ENCODE measurements at places on chromosomes 13 and 19.

GRCh38 chr19:16830679-16831078, 1.5 kb downstream of the SIN3B start:
- DNase-seq = no peak

DNA sequence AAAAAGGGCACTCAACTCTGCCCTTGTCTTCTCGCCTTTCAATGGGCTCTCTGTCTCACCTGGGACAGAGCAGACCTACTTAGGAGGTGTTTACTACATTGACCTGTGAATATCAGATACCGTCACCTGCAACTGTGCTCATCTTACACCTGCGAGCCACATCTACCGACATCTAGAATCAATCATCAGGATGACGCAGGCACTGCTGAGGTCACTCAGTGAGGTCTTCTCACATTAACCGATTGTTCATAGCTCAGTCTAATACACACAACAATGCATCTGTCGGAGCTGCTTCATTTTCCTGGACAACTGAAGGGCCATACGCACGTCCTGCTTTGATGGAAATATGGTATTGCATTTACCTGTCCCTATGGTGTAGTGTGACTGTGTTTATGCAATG, 211.9 kb downstream of the FGF9 start:
- no peak for DNase-seq

DNA sequence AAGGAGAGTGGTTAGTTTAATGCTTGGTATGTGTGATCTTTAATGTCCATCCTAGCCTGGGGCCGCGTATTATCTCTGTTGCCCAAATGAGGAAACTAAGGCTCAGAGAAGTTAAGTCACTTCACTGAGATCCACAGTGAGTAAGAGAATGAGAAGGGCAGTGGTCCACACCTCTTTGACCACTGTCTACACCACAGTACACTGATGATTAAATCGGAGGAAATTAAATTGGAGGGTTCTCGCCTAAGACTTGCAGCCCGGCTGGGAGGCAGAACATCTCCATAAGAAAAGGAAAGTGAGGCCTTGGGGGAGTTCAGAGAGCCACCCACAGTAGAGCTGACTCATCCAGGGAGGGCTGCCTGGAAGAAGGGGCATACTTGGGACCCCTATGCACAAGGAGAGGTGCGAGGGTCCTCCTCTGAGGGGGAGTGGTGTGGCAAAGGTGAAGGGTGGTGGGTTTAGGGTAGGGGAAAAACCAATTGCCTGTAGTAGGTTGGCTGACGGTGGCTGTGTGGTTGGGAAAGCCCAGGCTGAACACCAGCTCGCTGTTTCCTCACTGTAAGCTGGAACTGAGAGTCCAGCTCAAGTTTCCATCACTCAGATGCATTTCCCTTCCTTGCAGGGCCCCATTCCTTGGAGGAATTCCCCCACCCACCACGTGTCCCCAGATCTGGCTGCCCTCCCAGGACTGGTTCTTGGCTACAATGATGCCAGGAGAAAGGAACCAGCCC, 15.0 kb upstream of the DHRS12 start:
- no peak for DNase-seq

DNA sequence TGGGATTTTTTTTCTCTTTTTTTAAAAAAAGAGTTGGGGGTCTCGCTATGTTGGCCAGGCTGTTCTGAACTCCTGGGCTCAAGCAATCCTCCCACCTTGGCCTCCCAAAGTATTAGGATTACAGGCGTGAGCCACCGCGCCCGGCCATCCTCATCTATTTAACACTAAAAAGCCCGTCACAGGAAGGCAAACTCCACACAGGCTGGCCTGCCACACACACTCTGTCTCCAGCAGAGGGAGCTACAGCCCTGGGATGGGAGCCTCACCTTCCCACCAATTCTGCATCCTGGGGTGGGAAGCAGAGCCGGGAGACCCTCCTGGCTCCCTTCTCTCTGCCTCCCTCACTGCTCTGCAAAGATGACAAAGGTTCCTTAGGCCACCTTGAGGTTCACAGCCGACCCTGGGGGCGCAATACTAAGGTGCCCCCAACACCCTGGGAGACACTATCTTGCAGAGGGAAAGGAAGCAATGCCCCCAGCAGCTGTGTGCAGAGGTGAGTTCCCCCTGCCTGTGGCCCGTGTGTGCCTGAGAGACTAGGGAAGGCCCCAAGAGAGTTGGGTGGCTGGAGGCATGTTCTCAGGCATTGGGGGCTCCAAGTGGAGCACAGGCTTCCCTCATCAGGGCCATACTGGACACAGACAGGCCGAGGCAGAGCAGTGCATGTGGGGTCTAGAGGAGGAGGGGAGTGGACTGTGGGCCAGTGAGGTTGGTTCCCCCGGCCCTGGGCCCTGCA, 27.4 kb upstream of the TIMM44 start:
- DNase-seq = no peak

GRCh38 chr13:25659091-25659795, 287.5 kb downstream of the ATP8A2 start:
- no peak for DNase-seq

- no peak for DNase-seq
Measured at GRCh38 chr19:11295665-11296245, at the start of gene TSPAN16. TSPAN16 (plus strand) TSS chr19:11296160; CDS start chr19:11296298, 138 bp downstream.

DNA sequence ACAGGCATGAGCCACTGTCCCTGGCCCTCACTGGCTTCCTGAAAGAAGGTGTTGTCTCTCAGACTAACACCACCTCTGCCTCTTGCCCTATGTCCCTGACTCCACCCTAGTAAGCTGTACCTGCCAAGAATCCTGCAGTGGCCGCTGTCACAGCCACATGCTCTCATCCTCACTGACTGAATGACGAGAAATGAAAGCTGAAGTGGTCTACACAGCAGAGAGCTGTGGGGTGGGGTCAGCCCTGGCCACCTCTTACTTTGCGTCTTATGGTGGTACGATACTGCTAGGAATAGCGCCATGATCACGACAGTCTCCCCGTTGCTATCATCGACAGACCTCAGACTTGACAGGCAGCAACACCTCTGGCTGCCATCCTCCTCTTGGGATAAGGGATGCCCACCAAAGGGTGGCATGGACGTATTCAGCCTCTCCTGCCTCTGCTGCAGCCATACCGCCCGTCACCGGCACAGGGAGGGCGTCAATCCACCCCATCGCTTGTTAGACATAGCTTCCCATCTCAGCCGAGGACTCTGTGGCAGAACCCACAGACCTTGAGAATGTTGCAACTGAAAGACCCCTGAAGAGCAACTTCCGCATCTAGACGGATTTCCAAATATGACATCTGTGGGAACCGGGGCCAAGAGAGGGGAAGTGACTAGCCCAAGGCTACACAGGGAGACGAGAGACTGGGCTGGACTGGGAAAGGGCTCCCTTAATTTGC, 809 bp downstream of the MYO1F start:
- DNase-seq = no peak

DNA sequence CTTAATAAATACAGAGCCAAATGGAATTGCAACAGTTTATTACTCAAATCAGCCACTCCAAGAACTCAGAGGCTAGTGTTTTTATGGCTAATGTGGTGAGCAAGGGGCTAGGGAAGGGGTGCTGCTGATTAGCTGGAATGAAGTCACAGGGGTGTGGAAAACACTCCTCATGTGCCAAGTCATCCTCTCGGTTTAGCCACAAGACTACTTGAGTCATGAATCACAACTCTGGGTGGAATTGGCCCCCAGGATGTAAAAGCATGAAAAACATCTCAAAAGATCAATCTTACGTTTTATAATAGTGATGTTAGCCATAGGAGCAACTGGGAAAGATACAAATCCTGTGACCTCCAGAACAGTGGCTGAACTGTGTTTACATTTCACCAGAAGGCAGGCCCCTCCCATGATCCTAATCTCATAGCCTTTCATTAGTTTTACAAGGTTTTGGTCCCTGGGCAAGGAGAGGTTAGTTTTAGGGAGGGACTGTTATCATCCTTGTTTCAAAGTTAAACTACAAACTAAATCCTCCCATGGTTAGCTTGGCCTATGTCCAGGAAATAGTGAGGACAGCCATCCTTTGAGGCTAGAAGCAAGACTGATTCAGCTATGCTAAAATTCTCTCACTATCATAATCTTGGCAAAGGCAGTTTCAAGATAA, 2020.1 kb upstream of the PCDH20 start:
- DNase-seq = no peak

DNA sequence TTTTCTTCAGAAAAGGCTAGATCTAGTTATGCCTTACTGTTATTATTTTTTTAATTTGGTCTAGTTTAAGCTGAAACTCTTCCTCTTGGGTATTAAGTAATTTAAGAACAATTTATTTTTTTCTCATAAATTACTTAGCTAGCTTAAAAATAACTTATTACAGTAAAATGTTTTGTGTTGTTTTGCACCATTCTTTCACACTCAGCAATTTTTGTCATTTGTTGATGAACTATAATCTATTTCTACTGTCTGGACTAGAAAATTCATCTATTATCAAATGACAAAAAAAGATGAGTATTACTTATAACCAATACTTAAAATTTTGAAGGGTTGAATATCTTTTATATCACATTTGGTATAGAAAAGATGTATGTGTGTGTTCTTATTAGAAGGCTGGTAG, 1.6 kb upstream of the LPAR6 start:
- DNase-seq = no peak

GRCh38 chr19:6528544-6529121, 2.2 kb upstream of the TNFSF9 start:
- DNase-seq = no peak

DNA sequence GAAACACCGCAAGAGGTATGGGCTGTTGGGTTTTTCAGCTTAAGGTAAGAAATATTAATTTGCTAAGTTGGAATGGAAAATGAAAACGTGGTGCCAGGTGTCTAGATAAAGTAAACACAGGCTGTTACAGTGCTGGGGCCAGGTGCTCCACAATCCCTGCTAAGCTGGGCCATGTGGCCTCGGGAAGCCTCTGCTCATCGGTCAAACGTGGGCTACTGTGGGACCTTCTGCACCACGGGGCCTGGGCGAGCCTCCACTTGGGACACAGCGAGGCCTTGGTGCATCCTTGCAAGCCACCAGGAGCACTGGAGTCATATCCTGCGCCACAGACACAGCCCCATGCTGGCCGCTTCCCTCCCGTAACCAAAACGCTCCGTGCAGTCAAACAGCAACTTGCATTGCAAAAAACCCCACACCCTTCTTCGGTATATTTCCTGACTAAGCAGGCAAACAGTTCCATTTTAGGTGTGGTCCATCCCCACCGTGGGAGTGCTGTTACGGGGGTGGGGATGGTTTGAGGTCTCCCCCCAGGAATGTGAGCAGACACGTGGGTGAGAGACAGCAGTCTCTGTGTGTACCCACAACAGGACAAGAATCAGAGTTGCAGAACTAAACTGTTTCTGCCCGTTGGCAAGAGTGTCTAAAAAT, 96.3 kb upstream of the SOX1 start:
- DNase-seq = no peak
